ENCODE measurements at places on chromosomes 12 and 14. TPM values are rescaled to one million over a fixed set of nuclear protein-coding genes. Genes with fewer than 3 reads are reported as not detected.

Gene C3AR1
- total RNA-seq, result 8.8 TPM

Gene CRIP2
- total RNA-seq, result 0.21 TPM

Gene GNB3
- 0.08 TPM for total RNA-seq

- H3K27me3 ChIP-seq, result no peaks in the 10 kb centered on the region
- no peaks in the 10 kb centered on the region for H3K36me3 ChIP-seq
- H3K4me1 ChIP-seq, result no peaks in the 10 kb centered on the region
- H3K27ac ChIP-seq, result peak overlapping the region; percentile 30
- no peak overlapping the region for H3K4me3 ChIP-seq
Measured at GRCh38 chr12:113874999-113875561, 91.0 kb downstream of the RBM19 start.

GRCh38 chr14:81209167-81209836 is 11.5 kb downstream of the GTF2A1 start:
- DNase-seq, result no peak
- H3K27me3 ChIP-seq, result no peaks in the 10 kb centered on the region
- no peak overlapping the region for H3K27ac ChIP-seq
- peaks cover 8% of the 10 kb centered on the region for H3K4me1 ChIP-seq
- H3K4me3 ChIP-seq, result no peak overlapping the region
- peaks cover 71% of the 10 kb centered on the region for H3K36me3 ChIP-seq

GRCh38 chr14:59225281-59225680 is 36.8 kb downstream of the DAAM1 start:
- H3K27ac ChIP-seq, result no peak overlapping the region
- H3K27me3 ChIP-seq, result peaks cover 2% of the 10 kb centered on the region
- H3K4me1 ChIP-seq, result peaks cover 12% of the 10 kb centered on the region
- H3K36me3 ChIP-seq, result peaks cover 6% of the 10 kb centered on the region

DNA sequence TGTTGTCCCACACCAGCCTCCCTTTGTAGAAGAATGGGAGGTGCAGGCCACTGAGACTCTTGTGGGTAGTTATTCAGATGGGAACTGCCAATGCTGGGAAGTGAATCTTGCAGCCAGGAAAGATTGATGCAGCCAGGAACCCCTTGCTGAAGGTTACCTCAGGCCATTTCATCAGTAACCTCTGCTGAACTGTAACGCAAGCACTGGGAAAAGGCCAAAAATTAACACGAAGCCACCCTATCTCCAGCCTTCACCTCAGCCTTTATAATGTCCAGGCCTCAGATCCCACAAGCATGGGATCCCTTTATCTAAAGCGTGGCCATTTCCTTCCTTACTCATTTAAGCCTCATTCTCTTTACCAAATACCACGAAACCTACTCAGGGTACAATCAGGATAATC is 211.1 kb downstream of the SPTSSA start:
- DNase-seq, result no peak
- peaks cover 4% of the 10 kb centered on the region for H3K27me3 ChIP-seq
- no peak overlapping the region for H3K27ac ChIP-seq
- H3K36me3 ChIP-seq, result no peaks in the 10 kb centered on the region

DNA sequence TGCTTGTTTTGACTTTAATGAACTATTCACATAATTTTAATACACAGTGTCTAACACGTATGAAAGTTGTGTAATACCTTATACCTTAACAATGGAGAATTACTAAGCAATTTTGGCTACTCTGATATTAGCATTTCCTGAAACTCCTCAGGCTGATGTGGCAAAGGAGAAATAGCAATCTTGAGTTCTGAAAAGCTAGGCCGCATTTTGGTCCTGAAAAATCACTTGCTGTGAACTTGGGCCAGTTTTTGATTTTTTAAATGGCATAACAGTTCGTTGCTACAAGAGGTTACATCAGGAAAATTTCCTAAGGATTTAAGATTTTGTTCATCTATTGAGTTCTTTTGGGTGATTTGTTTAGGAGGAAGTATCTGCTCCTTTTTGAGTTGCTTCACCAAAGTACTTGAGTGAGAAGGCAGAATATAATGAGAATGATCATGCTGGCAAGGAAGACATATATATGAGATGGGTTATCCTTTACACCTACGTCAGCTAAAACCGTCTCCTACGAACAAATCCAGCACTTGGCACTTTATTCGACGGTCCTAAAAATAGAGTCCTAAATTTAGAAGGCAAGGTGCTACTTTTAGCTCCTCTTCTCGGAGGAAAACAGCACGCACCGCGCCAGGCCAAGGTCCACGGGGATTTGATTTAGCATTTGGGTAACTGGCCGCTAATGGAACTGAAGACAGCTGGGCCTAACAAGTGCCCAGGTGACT is 32.2 kb downstream of the MIA2 start:
- DNase-seq, result no peak
- H3K36me3 ChIP-seq, result peaks cover 23% of the 10 kb centered on the region
- peaks cover 46% of the 10 kb centered on the region for H3K4me1 ChIP-seq
- H3K27me3 ChIP-seq, result no peaks in the 10 kb centered on the region

GRCh38 chr12:56954057-56954957 is 3.1 kb downstream of the RDH16 start:
- no peaks in the 10 kb centered on the region for H3K36me3 ChIP-seq
- H3K4me3 ChIP-seq, result no peak overlapping the region
- DNase-seq, result no peak

Measured in activated CD8-positive, alpha-beta T cell treated with anti-CD3 and anti-CD28 coated beads, Interleukin-2, amount 10 ng/mL, durations not matched to agents 7 days and 5 days (primary cell).